ENCODE measurements at places on chromosomes 5 and 9.

DNA sequence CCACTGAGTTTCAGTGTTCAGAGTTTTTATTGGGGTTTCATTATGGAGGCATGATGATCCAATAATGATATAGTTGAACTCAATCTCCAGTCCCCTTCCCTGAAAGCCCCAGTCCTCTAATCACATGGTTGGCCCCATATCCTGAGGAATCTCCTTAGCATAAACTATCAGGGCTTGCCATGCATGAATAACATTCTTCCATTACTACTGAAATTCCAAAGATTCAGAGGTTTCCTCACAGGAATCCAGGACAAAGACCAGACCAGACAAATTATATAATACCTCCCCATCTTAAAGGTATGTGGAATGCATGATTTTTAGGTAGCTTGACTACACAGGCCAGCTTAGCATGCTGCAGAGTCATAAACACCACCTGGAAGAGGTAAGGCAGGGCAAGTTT is 15.5 kb upstream of the LRRTM2 start:
- DNase-seq: no peak

- no peak for DNase-seq
These were observed 1050.4 kb downstream of the MAT2B start for GRCh38 chr5:164555809-164556208.

DNA sequence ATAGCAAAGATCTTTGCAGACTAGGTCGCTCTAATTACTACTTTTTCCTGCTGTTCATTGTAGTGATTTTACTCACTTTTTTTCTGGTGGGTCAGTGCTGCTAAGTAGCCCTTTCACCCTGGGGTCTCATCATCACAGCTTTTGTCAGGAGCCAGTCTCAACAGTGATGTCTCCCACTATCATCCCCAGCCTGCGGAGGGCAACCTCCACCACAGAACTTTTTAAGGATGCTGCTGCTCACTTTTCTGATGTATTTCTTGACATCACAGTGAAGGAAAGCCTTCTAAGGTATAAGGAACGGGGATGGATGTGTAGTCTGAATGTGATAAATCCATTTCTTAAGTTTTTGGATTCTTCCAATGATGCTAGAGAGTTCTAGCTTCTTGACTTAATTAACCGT is 242.5 kb upstream of the RIOK2 start:
- no peak for DNase-seq

DNA sequence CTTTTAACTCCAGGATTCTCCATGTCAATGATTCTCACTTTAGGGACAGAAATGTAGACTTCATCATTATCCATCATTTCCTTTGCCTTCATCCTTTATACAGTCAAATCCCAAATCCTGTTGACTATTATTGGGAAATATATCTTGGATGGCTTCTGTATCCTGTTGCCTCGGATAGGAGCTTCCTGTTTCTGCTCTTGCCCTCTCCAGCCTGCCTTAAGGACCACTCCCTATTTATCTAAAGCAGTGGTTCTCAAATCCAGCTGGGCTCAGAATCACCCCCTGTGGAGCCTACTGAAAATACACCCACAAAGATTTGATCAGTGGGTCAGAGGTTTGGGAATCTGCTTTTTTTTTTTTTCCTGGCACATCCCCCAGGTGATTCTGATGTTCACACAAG is 8.5 kb downstream of the AFAP1L1 start:
- no peak for DNase-seq

GRCh38 chr5:143418140-143418866 is 14.8 kb upstream of the NR3C1 start:
- no peak for DNase-seq

DNA sequence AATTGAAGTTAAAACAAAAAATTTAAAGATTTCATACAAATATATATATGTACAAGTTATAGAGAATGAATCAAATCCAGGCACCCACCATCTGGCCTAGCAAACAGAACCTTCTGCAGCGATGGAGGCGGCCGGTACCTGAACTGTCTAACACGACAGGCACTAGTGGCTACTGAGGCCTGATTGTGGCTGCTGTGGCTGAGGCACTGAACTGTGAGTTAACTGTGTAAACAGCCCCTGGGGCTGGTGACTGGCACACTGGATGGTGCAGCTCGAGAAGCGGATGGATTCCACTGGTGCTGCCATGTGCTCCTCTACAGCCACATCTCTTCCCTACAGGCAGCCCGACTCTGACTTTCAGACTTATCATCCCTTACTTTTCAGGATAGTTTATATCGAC is 82.4 kb downstream of the RAPGEF1 start:
- DNase-seq: no peak

DNA sequence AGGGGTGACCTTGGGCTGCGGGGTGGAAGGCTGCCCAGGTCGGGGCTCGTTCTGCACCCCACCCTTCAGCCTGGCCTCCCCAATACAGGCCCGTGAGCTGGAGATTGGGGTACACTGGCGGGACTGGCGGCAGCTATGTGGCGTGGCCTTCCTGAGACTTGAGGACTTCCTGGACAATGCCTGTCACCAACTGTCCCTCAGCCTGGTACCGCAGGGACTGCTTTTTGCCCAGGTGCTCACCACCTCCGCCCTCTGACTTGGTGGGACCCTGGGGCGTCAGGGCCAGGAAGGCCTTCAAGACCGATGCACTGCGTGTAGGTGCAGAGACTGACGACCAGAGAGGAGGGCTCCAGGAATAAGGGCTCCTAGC is 10.5 kb downstream of the ZDHHC12 start:
- DNase-seq: no peak

- DNase-seq: no peak
These were observed 70.6 kb downstream of the ADAMTS2 start for GRCh38 chr5:179274321-179275315.

DNA sequence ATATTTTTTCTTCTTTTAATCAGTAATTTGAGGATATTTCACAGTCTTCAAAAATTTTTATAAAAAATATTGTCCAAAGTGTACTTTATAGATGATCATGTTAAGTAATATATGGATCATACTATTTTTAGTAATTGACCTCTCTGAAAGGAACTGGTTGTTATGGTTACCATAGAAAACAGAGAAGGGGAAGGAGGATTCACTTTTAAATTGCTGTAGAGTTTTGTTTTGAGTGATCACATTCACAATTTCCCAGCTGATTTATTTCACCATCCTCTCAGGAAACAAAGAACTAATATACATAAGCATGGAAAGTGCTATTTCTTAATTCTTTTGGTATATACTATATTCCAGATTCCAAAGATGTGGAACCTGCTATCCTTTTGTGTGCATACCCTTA is 56.5 kb upstream of the NREP start:
- no peak for DNase-seq

DNA sequence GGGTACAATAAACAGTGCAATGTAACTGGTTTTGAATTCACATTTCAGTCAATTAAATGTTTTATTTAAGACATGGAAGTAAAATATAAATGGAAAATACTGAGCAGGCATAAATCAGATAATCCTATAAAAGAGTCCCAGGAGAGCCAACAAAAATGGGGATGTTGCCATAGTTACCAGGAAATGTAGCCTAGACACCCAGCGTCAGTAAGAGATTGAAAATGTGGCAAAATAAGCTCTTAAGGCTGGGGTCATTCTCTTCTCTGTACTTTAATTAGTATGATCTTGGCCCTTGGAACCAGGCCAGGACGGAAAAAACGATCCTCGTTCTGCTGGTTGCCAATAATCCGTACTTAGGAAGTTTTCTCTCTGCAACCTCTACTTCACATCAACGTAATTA is 18.9 kb upstream of the RASEF start:
- no peak for DNase-seq

DNA sequence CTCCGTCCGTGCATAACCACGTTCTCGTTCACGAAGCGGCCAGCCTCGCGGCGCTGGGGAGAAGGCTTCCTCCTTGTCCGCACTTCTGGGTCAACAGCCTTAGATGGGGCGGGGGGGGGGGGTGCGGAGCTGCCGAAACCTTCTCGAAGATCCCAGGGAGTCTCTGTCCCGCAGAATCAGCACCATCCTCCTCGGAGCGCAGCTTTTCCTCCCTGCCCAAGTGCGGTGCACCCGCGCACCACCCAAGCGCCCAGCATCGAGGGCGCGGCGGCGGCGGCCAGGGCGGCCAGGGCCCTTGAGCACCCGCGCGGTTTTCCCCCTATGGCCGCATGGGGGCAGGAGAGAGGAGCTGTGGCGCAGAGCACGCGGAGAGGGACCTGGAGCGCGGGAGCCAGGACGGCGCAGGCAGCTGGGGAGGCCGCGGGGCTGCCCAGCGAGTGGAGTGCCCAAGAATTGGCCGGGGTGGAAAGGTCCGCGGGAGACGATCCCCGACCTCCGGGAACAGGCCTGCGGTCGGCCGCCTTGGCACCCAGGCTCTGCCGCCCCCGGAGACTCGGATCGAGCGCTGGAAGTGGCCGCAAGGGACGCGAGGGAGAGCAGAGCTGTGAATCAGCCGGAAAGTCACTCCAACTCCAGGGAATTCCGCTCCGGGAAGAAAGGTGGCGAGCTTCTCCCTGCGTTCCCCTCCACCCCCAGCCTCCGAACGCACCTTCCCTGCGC is 43.1 kb downstream of the TMEM174 start:
- peak; percentile 91 for DNase-seq

GRCh38 chr5:132439521-132440089 is 51.0 kb downstream of the IRF1 start:
- DNase-seq: no peak

GRCh38 chr9:123536455-123536868 is 180.5 kb downstream of the CRB2 start:
- DNase-seq: no peak

DNA sequence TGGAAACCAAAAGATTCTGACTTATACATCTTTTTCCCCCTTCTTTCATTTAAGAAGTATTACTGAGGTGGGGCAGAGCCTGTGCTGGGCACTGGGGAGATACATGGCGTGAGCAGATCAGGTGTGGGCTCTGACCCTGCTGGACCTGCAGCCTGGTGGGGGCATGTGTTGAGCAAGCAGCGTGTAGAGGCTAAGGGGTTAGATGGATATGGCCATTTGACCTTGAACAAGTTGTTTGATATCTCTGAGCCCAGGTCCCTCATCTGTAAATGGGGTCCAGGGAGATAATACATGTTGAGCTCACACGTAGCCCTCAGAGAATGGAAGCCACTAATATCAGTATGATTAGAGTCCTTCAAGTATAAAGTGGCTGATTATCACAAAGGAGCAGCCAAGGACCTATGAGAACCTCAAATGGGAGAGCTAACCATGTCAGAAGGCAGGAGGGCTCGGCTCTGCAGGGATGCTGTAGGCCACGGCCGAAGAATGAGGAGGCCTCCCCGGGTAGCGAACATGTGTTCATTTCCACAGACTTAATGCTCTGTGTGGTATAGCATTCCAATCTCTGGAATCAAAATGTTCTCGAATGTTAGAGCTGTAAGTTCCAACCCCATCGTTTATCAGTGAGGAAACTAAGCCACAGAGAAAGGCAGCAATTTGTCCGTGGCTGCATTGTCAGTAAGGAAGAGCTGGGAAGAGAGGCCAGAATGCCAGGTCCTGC is 15.4 kb upstream of the ANGPTL2 start:
- DNase-seq: no peak

- DNase-seq: no peak
These were observed 43.0 kb upstream of the SARDH start for GRCh38 chr9:133780962-133781827.

DNA sequence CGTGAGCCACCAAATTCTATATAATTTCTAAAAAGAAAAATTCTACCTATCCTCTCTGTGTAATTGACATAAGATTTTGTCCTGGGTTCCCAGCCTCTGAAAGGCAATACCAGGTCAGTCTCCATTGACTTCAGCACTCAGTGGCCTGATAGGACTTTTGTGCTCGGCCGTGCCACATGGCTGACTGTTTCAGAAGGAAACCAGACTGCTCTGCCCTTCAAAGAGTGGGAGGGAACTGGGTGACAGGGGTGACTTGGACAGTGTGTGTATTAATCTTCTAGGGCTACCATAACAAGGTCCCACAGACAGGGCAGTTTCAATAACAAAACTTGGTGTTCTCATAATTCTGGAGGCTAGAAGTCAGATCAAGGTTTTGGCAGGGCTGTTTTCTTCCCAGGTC is 43.0 kb downstream of the ARHGAP26 start:
- DNase-seq: no peak

DNA sequence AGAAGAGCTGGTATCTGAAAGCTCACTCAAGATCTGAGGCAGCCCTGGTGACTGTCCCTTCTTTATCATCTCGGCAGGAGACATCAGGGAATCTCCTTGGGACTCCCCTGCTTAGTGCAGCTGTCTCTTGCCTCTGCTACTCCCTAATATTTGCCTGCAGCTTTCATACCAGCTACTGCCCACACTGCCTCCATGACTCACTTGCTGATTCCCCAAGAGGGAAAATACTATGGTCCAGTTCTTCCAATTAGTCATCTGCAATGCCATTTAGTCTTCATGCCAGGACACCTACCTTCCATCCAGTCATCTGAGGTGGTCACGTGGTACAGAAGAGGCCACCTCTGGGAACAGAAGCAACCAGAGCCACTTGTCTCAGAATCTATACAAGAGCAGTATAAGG is 270.8 kb downstream of the NTRK2 start:
- DNase-seq: no peak

- no peak for DNase-seq
These were observed 178.2 kb upstream of the ATP10B start for GRCh38 chr5:161030229-161030628.

DNA sequence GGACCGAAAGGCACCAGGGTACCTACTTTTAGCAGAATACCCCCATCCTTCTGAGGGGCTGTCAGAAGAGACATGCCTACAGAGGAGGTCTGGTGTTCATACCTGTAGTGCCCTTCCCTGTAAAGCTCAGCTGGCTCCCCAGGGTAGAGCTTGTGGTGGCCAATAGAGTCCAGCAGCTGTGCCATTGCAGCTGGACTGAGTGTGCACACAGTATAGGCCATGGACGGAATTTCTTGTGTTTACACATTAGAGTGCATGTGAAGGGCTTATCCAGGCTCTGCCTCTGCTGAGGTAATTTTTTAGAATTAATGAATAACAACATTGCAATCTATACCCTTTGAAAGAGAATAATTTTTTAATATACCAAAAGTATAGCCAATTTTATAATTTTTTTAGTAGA is 191.0 kb downstream of the ZSWIM6 start:
- DNase-seq: no peak

DNA sequence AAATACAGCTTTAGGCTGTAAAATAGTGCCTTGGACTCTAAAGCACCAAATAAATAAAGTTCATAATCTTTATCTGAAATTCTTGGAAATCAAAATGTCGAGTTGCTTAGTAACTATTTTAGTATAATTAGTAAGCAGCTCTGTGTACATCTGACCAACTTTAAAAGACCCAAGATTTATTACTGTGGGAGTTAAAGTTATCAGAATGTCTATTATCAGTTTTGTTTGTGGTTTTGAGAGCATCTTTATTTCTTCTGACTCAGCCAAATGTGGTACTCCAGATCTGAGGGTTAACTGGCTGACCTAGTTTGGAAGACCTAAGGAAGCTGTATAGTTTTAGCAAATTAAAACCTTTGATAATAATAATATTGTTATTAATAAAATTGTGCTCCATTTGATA is 81.2 kb downstream of the PRLR start:
- DNase-seq: no peak

DNA sequence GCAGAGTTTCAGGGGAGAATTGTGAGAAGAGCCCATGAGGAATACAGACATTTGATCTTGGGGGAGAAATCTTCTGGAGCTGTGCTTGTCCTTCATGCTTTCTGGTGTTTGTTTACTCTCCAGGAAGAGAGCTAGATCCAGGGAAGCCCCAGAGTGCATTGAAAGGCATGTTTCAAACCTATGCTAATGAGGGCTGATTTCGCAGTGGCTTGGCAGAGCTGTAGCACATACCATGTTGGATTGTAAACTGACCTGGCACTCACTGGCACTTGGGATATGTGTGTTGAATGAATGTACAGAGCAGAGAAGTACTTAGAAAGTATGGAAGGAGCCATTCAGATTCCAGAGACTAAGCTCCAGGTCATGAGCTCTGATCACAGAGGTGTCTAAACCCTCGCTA is 30.9 kb downstream of the TNFSF8 start:
- DNase-seq: no peak

Measured in Calu3 (cell line).